Brain pericyte (primary cell): ENCODE measurements at places on chromosomes 6 and 20.

GRCh38 chr6:39415482-39415881, 93.0 kb upstream of the KCNK16 start:
- DNase-seq, result no peak

DNA sequence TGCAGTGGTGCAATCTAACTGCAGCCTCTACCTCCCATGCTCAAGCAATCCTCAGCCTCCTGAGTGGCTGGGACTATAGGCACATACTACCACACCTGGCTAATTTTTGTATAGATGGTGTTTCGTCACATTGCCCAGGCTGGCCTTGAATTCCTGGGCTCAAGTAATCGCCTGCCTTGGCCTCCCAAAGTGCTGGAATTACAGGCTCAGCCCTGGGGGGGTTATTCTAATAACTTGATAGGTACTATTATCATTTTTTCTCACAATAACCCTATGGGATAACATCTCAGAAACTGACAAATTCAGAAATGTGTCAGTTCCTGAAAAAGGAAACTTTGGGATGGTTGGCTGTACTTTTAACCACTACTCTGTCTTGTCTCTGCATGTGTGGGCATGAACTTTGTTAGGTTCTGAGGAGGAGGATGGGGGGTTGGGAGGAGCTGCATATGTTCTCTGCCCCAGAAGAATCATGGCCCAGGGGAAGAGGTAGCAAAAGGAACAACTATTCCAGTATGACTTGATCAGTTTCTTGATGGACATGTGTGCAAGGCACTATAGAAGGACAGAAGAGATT, 169.9 kb downstream of the CARMIL1 start:
- no peak for DNase-seq

DNA sequence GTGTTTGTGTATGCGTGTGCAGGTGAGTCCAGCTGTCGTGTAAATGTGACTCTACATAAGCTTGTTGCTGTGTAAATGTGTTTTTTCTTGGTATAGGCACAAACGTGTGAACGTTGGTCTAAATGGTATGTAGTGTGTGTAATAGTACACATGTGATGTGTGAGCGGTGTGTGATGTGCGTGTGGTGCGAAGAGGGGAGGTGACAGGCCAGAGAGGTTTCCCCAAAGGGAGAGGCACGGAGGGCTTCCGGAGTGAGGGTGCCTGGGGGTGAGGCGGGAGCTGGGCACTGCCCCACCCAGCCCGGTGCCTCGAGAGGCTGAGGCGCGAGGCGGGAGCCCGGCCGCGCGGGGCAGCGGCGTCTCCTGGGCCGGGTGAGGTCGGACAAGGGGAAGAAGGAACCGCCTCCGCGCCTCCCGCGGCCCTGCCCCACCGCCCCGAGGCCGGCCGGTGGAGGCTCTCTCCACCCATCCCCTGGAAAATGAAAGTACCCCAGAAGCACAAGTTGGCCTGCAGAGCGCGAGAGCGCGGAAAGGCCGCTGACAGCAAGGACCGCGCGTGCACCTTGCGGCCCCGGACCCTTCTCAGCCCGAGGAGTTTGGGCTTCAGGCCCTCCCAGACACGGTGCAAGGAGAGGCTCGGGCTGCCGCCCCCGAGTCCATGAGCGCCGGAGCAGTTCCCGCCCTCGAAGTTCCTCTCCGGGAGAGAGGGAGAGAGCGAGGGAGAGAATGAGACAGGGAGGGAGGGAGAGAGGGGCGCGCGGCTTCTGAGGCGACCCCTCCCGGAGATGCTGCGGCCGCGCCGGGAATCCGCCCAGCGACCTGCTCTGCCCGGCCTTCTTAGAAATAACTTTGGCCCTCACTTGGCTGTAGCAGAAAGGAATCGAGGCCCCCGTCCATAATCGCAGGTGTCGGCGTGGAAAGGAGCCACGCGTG, 43.2 kb upstream of the OSTM1 start:
- no peak for DNase-seq

- no peak for DNase-seq
Observed at GRCh38 chr20:62583424-62583920, 58.8 kb upstream of the SLCO4A1 start.

DNA sequence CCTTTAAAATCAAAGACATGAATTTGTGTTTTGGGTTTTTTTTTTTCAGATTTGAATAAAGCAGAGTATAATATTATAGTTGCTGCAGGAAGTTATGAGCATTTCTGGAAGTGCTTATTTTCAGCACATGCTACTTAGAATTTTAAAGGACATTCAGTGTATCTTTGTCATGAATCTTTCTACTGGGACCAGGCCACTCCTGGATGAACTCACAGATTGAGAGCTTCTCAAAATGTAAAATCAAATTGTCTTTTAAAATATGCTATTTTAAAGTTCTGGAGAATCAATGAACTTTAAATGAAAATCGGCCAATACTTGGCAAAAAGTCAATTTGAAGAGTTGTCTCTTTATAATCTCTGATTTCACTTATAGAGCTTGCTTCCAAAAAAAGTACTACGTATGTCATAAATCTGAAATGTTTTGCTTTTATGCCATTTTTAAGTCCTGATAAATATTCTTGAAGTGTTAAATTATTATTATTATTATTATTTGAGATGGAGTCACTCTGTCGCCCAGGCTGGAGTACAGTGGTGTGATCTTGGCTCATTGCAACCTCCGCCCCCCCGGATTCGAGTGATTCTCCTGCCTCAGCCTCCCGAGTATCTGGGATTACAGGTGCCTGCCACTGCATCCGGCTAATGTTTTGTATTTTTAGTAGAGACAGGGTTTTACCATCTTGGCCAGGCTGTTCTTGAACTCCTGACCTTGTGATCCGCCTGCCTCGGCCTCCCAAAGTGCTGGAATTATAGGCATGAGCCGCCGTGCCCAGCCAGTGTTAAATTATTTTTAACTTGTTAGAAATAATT, 175.7 kb upstream of the AKAP12 start:
- DNase-seq, result no peak
